CD4-positive, alpha-beta memory T cell (primary cell): ENCODE measurements at places on chromosomes 3 and 15. TPM values are rescaled to one million over a fixed set of nuclear protein-coding genes. Genes with fewer than 3 reads are reported as not detected.

DNA sequence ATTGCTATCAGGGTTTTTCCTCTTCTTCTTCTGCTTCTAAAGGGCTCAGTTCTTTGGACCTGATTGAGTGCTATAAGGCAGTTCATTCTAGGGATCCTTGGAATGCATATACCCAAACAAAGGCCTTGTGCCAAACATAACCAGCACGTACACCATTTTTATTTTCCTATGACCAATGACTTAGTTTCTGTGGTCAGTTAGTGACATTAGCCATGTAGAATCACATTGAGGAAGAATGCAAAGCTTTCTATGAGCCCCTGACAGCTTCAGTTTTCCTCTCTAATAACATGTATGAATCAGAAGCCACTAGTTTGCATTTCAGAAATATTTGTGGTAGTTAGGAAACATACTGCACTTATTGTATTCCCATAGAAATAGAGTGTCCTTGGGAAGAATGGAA is 240.0 kb downstream of the THRB start:
- no peaks in the 10 kb centered on the region for H3K36me3 ChIP-seq
- H3K27me3 ChIP-seq, result no peaks in the 10 kb centered on the region
- H3K4me1 ChIP-seq, result no peaks in the 10 kb centered on the region
- no peak overlapping the region for H3K27ac ChIP-seq

The C3orf49 gene
- total RNA-seq, result not detected

GRCh38 chr3:197454014-197454413 is 101.8 kb downstream of the BDH1 start:
- no peaks in the 10 kb centered on the region for H3K36me3 ChIP-seq
- no peak overlapping the region for H3K27ac ChIP-seq
- no peaks in the 10 kb centered on the region for H3K27me3 ChIP-seq
- peaks cover 16% of the 10 kb centered on the region for H3K4me1 ChIP-seq
- peak; percentile 12 for DNase-seq

DNA sequence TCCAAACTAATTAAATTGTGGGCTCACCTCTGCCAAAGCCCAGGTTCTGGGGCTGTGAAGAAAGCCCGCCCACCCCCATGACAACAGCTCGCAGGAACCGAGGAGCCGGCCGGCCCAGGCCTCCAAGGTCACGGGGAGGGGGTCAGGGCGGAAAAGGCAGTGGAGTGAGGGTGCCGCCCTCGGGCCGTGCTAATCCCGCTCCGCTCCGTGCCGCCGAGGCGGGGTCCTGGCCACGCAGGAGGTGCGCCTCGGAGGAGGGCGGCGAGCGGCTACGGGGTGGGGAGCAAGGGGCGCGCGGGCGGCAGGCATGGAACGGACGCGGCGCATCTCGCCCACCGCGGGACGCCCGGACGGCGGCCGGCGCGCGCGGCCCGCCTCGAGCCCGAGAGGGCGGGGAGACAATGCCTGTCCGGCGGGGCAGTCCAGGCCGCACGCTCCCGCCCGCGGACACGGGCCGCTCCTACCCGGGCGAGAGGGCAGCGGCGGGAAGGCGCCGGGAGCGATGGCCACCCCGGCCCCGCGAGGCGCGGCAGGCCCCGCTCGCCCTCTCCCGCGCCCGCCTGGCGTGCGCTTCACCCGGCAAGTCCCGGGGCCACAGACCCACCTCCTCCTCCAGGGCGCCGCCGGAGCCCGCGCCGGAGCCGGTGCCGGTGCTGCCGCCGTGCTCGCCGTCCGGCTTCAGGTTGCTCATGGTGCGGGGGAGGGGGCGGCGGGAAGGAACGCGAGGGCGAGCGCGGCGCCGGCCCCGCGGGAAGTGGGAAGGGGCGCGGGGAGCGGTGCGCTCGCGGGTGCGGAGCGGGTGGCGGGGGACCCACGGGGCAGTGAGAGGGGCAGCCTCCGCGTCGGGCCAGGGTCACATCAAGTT is 528 bp downstream of the RBPMS2 start:
- no peaks in the 10 kb centered on the region for H3K36me3 ChIP-seq
- H3K27ac ChIP-seq, result no peak overlapping the region
- no peak overlapping the region for H3K4me3 ChIP-seq
- H3K27me3 ChIP-seq, result peaks cover 6% of the 10 kb centered on the region
- peak; percentile 16 for DNase-seq
- H3K4me1 ChIP-seq, result no peaks in the 10 kb centered on the region

- H3K27me3 ChIP-seq, result no peaks in the 10 kb centered on the region
- DNase-seq, result no peak
- no peak overlapping the region for H3K27ac ChIP-seq
- no peak overlapping the region for H3K4me3 ChIP-seq
Measured at GRCh38 chr3:141256820-141257219, 25.2 kb downstream of the PXYLP1 start.

- DNase-seq, result no peak
- no peak overlapping the region for H3K27ac ChIP-seq
- no peaks in the 10 kb centered on the region for H3K4me1 ChIP-seq
- no peaks in the 10 kb centered on the region for H3K36me3 ChIP-seq
- no peaks in the 10 kb centered on the region for H3K27me3 ChIP-seq
Measured at GRCh38 chr3:192417017-192417416, 310.3 kb downstream of the FGF12 start.

GRCh38 chr3:31433679-31433992 is 99.1 kb upstream of the STT3B start:
- no peaks in the 10 kb centered on the region for H3K27me3 ChIP-seq
- no peak for DNase-seq

The AADACL2 gene
- not detected for total RNA-seq

The CYP1A2 gene
- total RNA-seq, result not detected

DNA sequence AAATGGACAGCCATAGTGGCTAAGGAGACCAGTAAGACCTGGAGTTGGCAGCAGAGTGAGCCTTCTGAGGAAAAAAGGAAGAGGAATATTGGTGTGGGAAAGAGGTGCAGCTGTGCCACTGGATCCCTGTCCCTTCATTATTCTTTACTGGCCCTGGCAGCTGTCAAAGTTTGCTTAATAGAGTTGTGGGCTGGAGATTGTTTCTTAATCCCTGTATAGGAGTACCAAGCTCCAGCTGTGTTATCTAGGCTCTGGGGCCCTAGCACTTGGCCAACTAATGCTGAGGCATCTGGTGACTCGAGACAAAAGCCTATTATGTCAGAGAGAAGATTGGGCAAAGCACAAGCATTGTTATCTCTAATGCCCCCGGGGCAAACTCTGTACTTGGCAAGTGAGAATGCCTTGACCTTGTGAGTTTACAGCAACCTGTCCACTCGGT is 61.4 kb downstream of the ZNF609 start:
- peaks cover 28% of the 10 kb centered on the region for H3K4me1 ChIP-seq
- no peak for DNase-seq
- H3K27me3 ChIP-seq, result no peaks in the 10 kb centered on the region

DNA sequence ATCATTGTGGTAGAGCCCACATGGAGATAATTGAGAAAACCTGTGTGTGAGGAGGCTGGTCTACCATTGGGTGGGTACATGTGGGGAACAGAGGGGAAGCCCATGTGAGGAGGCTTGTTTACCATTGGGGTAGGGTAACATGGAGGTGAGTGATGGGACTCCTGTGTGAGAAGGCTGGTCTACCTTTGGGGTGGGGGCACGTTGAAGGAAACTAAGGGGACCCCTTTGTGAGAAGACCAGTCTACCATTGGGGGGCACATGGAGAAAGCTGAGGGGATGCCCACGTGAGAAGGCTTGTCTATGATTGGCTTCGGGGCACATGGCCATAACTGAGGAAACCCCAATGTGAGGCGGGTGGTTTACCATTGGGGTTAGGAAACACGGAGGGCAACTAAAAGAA is 158.5 kb downstream of the FBLN2 start:
- H3K4me1 ChIP-seq, result no peaks in the 10 kb centered on the region
- DNase-seq, result no peak
- H3K36me3 ChIP-seq, result no peaks in the 10 kb centered on the region

GRCh38 chr3:115350606-115351005 is 203.5 kb upstream of the ZBTB20 start:
- H3K27me3 ChIP-seq, result no peaks in the 10 kb centered on the region
- no peaks in the 10 kb centered on the region for H3K36me3 ChIP-seq
- H3K27ac ChIP-seq, result no peak overlapping the region
- H3K4me1 ChIP-seq, result no peaks in the 10 kb centered on the region
- no peak for DNase-seq

DNA sequence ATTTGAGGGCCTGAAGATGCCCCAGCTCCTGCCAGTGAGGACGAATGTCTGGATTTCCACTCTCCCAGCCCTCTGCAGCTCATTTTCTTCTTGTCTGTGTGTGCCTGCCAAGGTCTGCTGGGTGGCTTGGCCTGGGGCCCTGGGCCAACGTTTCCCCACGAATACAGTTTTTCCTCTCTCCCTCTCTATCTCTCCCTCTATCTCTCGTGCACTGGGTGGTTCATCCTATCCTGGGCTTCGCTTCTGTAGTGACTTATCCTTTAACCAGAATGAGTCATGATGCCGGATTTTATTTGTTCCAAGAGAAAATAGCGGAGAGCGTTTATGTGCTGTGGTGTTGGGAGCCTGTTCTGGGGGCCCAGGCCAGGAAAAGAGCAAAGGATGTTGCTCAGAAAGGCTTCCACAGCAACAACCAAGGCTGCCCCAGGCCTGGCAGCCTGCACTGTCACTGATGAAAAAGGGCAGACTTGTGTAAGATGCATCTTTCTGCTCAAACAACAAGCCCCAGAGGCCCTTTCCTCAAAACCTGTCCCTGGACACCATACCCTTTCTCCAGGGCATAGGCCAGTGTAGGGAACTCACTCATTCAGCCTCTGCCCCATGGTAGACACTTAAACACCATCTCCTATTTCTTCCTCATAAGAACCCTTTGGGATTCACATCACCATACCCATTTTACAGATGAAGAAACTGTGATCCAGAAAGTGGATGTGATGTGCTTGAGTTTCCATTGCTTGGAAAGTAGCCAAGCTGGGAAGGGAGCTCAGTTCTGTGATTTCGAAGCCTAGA is 47.3 kb downstream of the ITGA11 start:
- DNase-seq, result no peak
- H3K4me1 ChIP-seq, result peaks cover 5% of the 10 kb centered on the region
- H3K27me3 ChIP-seq, result no peaks in the 10 kb centered on the region
- no peak overlapping the region for H3K27ac ChIP-seq
- no peak overlapping the region for H3K4me3 ChIP-seq

DNA sequence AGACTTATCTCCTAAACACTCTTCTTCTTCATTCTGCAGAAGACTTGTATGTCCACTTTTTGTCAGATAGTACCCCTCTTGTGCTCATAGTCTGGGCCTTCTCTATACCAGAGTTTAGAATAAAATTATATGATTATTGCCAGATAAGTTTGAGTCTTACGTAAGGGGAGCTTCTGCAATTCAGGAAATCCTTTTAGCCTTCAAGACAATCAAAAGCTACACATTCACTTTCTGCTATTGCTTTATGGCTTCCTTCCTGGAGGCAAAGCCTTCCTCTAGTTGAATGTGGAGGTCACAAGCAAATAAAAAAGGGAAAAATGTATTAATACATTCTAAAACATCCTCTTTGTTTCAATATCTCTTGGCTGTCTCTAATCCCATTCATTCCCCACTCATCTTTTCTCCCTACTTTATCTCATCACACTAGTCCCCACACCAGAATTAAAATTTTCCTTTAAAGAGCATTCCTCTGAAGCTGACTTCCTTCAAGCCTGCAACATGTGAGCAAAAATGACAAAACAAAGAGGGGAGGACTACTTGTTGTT is 186.8 kb downstream of the CPNE4 start:
- no peak for DNase-seq
- no peak overlapping the region for H3K27ac ChIP-seq
- H3K27me3 ChIP-seq, result no peaks in the 10 kb centered on the region
- H3K4me3 ChIP-seq, result no peak overlapping the region
- no peaks in the 10 kb centered on the region for H3K36me3 ChIP-seq

- no peak overlapping the region for H3K27ac ChIP-seq
- H3K4me3 ChIP-seq, result no peak overlapping the region
- H3K4me1 ChIP-seq, result no peaks in the 10 kb centered on the region
- no peaks in the 10 kb centered on the region for H3K27me3 ChIP-seq
- no peak for DNase-seq
Measured at GRCh38 chr3:105233010-105233409, 133.7 kb upstream of the ALCAM start.

- no peak for DNase-seq
- peaks cover 10% of the 10 kb centered on the region for H3K4me1 ChIP-seq
- H3K27ac ChIP-seq, result no peak overlapping the region
- peaks cover 53% of the 10 kb centered on the region for H3K36me3 ChIP-seq
Measured at GRCh38 chr3:194661946-194662345, 10.0 kb downstream of the LSG1 start.

DNA sequence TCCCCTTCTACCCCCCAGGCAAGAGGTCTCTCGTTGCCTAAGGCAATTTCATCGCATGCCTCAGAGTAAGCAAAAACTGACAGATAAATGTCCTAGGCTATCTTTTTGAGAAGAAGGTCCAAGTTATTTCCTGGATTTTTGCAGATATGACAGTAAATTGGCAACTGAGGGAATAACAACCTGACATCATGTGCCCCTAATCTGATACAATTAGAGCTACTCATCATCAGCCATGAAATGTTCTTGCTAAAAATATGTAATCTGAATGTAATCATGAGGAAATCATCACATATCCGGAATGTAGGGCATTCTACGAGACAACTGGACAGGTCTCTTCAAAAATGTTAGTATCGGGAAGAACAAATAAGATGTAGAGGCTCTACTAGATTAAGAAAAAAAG is 44.1 kb downstream of the TNIK start:
- DNase-seq, result no peak
- H3K4me3 ChIP-seq, result no peak overlapping the region
- peaks cover 49% of the 10 kb centered on the region for H3K4me1 ChIP-seq
- H3K27ac ChIP-seq, result no peak overlapping the region
- H3K27me3 ChIP-seq, result no peaks in the 10 kb centered on the region

GRCh38 chr3:901953-902778 is 190.7 kb upstream of the CNTN6 start:
- H3K27me3 ChIP-seq, result no peaks in the 10 kb centered on the region
- H3K4me1 ChIP-seq, result no peaks in the 10 kb centered on the region
- no peak overlapping the region for H3K4me3 ChIP-seq
- no peak overlapping the region for H3K27ac ChIP-seq
- DNase-seq, result no peak

The PODXL2 gene
- 3.3 TPM for total RNA-seq

The LRRC31 gene
- not detected for total RNA-seq

GRCh38 chr3:106811376-106811775 is 565.9 kb upstream of the CCDC54 start:
- no peaks in the 10 kb centered on the region for H3K27me3 ChIP-seq
- H3K36me3 ChIP-seq, result no peaks in the 10 kb centered on the region
- H3K27ac ChIP-seq, result no peak overlapping the region
- no peaks in the 10 kb centered on the region for H3K4me1 ChIP-seq
- no peak for DNase-seq

GRCh38 chr3:164550857-164551256 is 527.4 kb downstream of the SI start:
- DNase-seq, result no peak
- H3K27me3 ChIP-seq, result no peaks in the 10 kb centered on the region
- H3K36me3 ChIP-seq, result no peaks in the 10 kb centered on the region

GRCh38 chr15:71484080-71484479 is 326.3 kb upstream of the NR2E3 start:
- no peaks in the 10 kb centered on the region for H3K36me3 ChIP-seq
- H3K27me3 ChIP-seq, result no peaks in the 10 kb centered on the region
- no peak overlapping the region for H3K4me3 ChIP-seq
- H3K27ac ChIP-seq, result no peak overlapping the region

- H3K27ac ChIP-seq, result no peak overlapping the region
- no peaks in the 10 kb centered on the region for H3K36me3 ChIP-seq
- DNase-seq, result no peak
- H3K4me1 ChIP-seq, result no peaks in the 10 kb centered on the region
Measured at GRCh38 chr3:101966226-101966625, 116.9 kb downstream of the NFKBIZ start.
